ENCODE measurements at places on chromosomes 7 and 10.

DNA sequence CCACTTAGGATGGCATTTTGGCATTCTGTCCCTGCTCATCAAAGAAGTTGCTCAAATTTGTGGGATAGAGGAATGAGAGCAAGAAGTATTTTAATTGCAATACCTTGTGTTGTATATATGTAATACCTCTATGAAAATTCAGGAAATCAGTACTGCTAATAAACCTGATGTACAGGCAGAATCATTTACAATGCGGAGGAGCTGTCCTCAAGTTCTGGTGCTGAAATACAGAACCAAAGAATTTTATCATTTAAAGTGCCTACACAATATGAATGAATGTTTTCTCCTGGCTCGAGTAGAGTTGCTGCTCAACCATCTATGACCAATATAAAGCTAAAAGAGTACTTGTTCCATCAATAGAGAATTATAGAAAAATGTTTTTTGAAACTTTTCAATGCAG is 305.8 kb downstream of the PLXNA4 start:
- no peak for DNase-seq

- DNase-seq: no peak
Observed at GRCh38 chr7:90580051-90580450, 16.1 kb upstream of the CDK14 start.

DNA sequence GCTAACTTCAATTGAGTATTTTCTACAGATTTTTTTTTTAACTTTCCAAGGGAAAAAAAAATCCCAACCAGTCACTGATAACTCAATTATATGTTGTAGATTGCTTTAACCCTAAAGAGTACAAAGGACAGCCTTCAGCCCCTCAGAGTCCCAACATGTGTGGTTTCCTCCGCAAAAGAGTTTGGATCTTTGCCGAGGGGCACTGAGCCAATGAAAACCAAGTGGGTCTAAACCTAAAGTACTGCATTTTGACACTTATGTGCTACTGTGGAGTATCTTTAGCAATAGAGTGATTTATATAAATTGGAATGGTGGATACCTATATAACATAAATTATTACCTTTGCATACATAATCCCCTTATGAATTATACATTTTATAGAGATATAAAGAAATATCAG is 91.5 kb downstream of the SEMA3D start:
- no peak for DNase-seq

DNA sequence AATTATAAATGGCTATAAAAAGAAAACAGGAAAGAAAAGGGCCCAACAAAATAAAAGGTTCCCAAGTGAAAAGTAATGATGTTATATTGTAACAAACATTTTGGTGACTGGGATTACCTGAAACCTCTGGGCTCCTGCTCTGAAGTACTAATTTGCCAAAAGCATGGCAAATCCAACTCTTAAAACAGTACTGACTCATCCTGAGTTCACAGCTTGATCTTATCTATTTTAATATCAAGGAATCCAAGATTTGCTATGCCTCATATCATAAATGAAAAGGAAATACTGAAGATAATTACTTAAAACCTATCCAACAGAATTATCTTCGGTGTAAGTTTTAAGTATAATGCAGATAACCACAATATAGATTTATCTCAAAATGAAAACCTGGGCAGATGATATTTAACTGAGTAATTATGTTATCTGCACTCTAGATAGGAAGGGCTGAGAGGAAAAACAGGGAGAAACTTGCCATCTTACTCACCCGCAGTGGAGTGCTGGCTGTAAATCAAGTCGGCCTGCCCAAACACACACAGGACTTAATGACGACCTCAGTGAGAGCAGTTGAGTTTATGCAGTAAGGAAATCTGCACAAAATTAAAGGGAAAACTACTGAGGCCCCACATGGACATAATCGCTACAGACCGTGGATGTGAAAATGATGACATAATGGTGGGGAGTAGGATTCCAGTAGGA is 48.4 kb downstream of the MPP7 start:
- no peak for DNase-seq

DNA sequence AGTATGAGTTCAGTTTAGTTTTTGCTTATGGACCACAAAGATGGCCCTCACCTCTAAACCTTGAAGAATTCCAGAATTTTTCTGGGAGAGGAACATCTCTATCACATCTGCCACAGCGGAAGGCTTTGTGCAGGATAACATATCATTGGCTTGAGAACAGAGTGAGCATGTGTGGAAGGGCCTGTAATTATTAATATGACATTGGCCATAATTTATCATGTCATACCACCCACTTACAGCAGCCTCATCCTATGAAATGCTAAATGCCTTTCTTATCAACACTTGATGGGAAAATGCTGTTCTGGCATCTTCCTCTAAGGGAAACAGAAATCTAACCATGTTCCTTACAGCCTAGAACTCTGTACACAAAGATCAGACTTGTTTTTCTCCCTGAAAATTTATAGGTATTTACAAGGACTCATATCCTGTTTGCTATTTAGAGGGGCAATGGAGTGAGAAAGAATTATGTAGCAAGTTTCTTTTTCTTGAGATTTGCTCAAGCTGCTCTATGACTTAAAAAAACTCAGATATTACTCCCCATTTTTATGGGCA is 817.3 kb downstream of the LRMDA start:
- no peak for DNase-seq

DNA sequence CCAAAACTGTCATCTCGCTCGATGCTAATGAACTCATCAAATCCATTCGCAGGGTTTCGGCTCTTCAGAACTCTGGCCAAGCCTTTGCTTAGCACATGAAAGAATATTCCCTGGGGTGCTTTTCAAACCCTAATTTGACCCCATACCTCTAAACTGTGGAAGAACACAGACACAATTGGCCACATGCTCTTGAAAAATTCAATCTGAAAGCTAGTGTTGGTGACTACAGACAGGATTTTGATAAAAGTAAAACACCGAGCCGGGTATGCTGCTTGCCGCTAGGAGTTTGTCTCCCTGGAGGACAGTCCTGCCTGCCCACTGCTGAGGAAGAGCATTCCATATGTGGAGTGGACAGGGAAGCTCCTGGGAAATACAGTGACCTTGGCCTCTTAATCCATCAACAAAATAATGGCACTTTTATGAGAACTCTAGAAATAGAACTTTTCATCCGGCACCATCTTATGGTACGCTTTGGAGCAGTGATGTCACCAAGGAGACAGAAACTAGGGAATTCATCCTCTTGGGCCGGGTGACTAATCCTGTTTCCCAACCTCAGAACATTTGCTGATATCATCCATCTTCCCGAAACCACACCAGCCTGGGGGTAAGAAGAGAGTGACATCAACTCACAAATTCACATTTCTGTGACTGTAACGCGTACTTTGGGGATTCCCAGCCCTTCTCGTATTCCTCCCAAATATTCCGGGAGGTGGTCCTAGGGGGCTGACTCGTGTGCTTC is 34.2 kb downstream of the MTURN start:
- no peak for DNase-seq

DNA sequence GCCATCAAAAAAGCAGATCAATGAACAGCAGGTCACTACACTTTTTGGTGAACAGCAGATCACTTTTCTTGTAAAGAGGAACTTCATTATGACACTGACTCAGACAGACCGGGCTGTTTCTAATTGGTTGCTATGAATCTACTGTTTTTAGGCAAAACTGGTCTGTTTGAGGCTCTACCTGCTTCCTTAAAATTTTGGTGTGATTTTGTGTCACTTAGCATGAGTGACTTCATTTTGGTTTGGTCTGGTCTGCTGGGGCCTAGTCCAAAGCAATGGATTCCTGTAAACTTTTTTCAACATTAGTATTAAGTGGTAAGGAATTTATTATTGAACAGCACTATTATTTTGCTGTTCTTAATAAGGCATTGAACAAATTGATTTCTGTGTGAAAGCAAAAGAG is 41.8 kb upstream of the C10orf71 start:
- no peak for DNase-seq

GRCh38 chr7:142088022-142088714 is 23.4 kb upstream of the MGAM2 start:
- DNase-seq: no peak

DNA sequence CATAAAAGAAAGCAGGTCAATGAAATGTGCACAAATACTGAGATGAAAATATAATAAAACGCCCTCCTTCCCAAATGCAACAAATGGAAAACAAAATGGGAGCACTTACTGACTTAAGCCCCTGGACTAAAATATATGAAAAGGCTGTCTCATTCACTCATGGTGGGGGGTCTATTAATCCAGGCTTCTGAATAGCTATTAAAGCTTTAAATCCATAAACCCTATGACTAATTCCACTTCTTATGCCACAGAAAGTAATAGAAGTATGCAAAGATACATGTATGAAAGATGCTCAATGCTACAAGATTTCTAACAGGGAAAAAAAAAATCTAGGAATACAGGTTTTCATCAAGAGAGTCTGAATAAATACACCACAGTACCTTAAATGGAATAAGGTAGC is 20.5 kb downstream of the EIF3A start:
- DNase-seq: no peak

- no peak for DNase-seq
Observed at GRCh38 chr7:85274454-85274853, 87.6 kb upstream of the SEMA3D start.

Data from upper lobe of right lung (tissue), 1 donor.